ENCODE measurements at places on chromosomes 3 and 15.

DNA sequence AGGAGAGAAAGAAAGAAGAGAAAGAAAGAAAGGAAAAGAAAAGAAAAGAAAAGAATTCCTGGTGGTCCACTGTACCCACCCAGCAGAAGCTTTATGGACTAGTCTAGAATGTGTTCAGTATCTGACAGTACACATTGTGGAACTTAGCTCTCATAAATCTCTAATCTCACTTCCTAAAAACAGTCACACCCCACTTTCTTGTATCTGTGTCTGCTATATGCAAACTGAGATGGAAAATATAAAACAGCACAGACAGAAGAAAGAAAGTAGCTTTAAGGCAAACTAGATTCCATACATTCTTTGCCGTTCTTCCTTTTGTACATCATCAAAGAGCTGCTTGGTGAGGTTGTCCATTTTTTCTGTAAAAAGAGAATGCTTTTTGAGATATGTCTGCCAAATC, 41.1 kb upstream of the GNB5 start:
- no peak for DNase-seq

DNA sequence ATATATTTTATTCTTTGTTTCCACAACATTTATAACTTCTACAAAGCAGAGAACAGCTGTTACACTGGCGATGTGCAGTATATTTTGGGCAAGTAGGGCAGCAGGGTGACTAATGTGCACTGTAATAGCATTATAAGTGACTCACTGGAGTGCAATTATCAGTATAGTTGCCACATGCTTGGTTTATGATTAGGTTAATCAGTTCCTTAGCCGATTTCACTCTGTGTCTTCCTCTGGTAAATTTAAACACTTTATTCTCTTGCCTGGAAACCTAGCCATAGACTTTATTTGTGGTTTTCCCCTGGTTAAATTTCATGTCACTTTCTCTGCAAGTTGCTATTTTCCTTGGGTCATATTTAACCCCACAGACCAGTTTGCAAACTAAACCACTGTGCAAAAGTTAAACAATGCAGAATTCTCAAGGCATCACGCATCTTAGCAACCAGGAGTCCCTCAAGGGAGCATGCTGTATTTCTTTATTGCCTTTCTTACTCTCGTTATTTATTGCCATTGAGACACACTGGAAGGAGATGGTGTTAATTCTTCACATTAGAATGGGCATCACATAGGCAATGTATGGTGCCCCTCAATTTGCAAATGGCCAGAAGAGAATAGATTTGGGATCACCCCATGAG, 690.2 kb upstream of the DPPA4 start:
- no peak for DNase-seq

DNA sequence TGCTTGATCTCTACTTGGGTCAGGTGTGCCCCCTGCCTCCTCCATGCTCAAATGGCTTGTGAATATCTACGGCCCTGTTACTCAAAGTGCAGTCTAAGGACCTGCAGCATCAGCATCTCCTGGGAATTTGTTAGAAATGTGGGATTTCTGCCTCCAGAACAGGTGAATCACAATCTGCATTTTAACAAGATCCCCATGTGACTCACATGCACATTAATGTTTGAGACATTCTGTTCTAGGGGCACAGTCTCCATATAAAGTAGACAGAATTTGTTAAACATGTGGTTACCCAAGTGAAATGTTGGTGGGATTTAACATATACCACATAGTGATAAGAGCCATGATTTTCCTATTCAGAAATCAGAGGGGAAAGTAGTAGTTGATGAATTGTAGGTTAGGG, 256.2 kb downstream of the NR1D2 start:
- DNase-seq, result no peak

DNA sequence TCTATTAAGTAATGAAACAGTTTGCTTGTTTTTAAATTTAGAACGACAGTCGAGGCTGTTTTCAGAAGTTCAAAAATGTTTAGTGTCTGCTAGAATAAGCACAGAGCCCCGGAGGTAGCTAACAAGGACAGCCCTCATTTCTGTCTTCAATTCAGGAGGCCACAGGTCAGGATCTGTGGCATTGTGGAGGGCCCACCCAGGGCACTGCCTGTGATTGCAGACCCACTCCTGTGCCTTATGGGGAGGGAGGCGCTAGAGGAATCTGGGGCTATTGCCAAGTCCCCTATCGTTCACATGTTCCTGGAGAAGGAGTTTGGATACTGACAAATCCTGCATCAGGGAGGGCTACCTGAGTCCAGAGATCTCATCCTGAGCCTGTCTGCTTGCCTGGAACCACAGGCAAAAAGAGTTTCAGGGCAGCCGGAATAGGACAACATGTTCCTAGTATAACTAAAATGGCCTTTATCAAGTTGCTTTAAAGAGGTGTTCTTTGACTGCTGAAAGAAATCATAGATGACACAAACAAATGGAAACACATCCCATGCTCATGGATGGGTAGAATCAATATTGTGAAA, 141.5 kb upstream of the ROPN1 start:
- no peak for DNase-seq

GRCh38 chr3:114566162-114566755, 272.4 kb downstream of the TIGIT start:
- no peak for DNase-seq

- DNase-seq, result no peak
Measured at GRCh38 chr15:88661041-88661700, 22.4 kb downstream of the ISG20 start.

DNA sequence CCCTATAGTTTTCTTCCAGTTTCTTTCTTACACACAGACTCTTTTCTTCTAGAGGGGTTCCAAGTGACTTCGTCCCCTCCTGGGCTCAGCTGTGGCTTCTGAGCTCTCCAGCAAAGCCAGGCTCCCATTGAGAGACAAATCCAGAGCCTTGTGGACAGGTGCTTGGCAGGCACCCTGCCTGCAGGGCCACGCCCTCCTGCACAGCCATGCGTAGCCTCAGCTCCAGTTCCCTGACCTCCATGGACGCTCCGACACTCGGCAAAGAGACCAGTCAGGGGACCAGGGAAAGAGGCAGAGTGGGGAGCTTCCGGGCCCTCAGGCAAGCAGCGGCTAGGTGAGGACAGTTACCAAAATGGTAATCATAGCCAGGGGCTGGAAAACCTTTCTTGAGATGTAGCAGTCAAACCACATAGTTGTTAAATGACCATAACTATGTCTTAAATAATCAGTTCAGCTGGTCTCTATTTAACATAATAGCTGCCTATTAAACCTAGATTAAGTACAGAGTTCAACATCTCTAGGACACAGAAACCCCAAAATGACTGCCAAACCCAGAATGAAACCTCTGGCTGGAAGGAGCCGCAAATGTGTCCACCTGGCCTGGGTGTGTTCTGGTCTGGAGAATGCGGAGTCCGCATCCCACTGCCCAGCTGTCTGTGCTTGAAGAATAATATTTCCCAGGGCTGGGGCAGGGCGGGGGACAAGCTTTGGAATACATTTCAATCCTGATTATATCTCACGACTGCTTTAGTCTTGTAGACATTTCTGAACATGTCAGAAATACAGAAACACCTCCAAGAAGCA, 69.3 kb upstream of the RGMA start:
- DNase-seq, result no peak

- DNase-seq, result no peak
Measured at GRCh38 chr3:28746990-28747389, 398.4 kb upstream of the AZI2 start.

GRCh38 chr15:58929891-58930416, 3.5 kb downstream of the SLTM start:
- no peak for DNase-seq

DNA sequence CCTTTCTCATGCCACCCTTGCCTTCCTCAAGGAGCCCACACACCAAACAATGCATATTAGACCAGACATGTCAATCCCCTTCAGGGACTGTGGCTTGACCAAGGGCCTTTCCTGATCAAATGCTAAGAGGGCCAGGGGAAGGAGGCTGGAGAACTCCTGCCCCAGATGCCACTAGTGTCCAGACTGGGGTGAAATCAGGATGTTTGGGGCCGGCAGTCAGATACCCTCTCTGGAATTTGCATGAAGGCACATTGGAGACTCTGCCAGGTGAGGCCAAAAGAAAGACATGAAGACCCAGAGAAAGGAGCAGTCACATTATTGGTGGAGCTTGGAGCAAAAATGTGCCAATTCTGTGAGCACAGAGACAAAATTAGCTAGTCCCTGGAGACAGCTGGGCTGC, 154.1 kb downstream of the TLE3 start:
- no peak for DNase-seq

DNA sequence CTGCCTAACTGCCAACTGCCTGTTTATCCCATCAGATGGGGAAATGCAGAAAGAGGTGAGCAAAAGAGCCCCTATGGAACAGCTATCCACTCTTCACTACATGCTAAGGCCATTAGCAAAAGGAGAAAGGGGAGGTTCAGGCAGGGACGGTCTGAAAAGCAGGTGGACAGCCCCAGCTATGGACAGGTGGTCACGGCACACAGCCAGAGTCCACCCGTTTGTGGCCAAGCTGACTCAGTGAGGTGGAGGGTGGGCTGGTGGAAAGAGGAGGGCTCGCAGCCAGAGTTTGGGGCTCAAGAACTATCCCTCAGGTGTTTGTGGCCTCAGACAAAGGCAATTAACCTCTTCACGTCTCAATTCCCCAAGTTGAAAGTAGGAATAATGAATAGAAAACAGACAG, 148.9 kb upstream of the UBE2E1 start:
- DNase-seq, result no peak

GRCh38 chr15:56886363-56886931, 32.0 kb upstream of the TCF12 start:
- DNase-seq, result no peak

- no peak for DNase-seq
Measured at GRCh38 chr3:10928407-10928960, 64.1 kb upstream of the SLC6A1 start.

GRCh38 chr15:23645371-23646164, 2.1 kb downstream of the MAGEL2 start:
- no peak for DNase-seq

GRCh38 chr3:66303491-66303901, 82.7 kb downstream of the SLC25A26 start:
- no peak for DNase-seq

DNA sequence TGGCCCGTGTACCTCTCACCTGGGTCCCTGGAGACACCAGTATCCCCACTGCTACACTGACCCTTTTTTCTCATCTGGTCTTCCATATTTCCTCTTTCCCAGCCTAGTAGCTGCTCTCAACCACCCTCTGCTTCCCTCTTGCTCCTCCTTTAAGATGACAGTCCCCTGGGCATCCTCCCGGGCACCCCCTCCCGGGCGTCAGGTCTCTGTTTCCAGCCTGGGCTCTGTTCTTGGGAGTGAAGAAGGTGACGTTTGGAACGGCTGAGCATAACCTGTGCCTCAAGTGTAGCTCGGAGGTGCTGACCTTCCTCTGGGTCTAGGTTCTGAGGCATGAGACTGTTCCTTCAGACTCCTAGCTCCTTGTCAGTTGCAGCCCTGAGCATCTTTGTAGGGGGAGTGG, 101.2 kb downstream of the VGLL4 start:
- no peak for DNase-seq

DNA sequence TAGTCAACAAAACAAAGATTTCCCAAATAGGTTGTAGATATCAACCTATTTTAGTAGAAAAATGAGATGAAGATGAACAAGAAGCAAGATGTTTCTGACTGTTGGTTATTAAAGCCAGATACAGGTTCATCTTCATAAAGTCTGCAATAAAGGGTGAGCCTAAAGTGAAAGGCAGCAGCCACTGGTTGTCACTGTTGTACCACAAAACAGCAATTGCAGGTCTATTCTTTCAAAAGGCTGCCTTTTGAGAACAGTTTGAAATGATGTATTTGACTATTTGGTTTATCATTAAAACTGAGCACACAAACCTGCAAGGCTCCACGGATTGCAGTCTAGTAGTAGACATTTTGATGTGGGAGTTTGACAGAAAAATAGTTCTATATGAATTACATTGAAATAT, 543.4 kb downstream of the GBE1 start:
- DNase-seq, result no peak

DNA sequence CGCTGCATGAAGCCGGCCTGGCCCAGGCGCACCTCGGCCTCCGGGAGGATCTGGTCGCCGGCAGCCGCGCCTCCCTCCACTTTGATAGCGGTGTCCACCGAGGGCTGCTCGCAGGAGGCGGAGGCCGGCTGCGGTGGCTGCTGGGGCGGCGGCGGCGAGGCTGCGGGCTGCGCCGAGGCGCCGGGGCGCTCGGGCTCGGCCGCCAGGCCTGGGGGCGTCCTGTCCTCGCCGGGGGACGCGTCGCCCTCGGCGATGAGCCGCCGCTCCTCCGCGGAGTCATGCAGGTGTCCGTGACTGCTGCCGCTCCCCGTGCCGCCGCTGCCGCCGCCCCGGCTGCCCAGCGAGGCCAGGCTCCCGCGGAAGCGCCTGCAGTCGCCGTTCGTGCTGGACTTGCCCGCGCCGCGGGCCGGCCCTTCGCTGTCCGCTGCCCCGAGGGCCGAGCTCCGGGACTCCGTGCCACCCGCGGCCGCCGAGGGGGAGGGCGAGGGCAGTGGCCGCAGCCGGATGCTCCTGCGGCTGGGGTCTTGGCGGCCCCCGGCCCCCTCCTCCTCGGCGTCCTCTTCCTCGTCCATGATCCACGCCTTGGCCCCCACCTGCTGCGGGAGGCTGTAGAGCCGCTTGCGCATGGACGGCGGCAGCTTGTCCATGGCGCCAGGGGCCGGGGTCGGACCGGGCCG, 996 bp downstream of the HCN4 start:
- DNase-seq, result no peak

DNA sequence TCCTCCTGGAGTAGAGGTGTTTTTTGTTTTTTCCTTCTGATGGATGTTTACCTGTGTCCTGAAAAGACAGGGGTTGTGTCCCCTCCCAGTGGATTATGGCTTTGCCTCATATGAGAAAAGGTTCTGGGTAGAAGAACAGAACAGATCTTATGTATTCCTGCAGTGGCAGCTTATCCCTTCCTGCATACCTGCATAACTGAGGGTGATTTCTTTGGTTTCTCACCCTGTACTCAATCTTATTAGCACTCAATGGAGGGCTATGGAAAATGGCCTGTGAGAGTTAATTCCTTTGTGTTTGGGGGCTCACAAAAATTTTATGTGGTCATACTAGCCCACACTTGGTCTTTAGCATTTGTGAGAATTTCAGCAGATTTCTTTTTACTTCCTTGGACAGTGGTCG, 482.0 kb upstream of the ONECUT1 start:
- DNase-seq, result no peak

GRCh38 chr3:106185949-106186348, 317.1 kb upstream of the CBLB start:
- DNase-seq, result no peak

- no peak for DNase-seq
Measured at GRCh38 chr3:190305406-190305805, 16.8 kb downstream of the CLDN1 start.

DNA sequence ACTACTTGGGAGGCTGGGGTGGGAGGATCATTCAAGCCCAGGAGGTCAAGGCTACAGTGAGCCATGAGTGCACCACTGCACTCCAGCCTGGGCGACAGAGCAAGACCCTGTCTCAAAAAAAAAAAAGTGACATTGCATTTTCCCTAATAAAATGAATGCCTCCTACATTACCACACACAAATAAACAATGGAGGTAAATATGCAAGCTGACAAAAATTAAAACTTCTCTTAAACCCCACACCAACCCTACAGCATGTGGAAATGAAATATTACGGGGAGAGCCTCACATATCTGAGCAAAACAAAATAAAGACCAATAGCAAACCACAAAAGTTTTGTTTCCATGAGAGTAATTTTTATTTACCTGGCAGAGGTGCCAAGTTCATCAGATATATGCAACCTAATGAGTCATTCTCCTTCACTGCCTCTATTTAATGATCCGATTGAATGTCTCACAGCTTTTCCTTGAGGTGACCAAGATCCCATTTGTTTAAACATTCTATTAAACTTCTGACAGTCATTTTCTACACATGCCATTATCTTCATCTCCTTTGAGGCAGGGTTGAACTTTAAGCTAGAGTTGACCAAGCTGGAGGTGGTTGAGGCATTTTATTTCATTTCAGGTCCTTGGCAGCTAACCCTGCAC, 9.4 kb upstream of the CAV3 start:
- DNase-seq, result no peak

Data from activated CD8-positive, alpha-beta memory T cell treated with anti-CD3 and anti-CD28 coated beads for 1 hour (primary cell).